ENCODE measurements at places on chromosomes 16 and 17.
A peak's percentile ranks its signal among the peaks of the same experiment; 100 is the strongest.

DNA sequence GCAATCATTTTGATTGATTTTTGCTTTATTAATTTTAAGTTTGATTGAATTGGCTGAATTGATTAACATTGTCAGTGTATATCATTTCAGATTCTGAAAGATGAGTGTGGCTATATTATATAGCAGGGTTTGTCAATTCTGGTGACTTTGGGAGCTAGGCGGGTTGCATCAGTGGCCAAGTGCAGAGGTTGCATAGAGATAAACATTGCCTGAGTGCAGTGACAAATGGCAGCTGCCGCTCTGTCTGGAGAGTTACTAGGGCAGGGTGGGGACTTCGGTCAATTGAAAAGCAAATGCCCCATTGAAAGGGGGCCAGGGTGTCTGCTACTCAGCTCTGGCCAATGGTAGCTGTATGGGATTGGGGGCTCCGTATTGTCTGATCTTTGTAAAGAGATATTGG, 12.7 kb downstream of the SYT17 start:
- no peaks in the 10 kb centered on the region for H3K27me3 ChIP-seq
- no peak overlapping the region for H3K4me3 ChIP-seq
- no peaks in the 10 kb centered on the region for H3K4me1 ChIP-seq
- H3K36me3 ChIP-seq, result no peaks in the 10 kb centered on the region
- no peak overlapping the region for H3K27ac ChIP-seq

DNA sequence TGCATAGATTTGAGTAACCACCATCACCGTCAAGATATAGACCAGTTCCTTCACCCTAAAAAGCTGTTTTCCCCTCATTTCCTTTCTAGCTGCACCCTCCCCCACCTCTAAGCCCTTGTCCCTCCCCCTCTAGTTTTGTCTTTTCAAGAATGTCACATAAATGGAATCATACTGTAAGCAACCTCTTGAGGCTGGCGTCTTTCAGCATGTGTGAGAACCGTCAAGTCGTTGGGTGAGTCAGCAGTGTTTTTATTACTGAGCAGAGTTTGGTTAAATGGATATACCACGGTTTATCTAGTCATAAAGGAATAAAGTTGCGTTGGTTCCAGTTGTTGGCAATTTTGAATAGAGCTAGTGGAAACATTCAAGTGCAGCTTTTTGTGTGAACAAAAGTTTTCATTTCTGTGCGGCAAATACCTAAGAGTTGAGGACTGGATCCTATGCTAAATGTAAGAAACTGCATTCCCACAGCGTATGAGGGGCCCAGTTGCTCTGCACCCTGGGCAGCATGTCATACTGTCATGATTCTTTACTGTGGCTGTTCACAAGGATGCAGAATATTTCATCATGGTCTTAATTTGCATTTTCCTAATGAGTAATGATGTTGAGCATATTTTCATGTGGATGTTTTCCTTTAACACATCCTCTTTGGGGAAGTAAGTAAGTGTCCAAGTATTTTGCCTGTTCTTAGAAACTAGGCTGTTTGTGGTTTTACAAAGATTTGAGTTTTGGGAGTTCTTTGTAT, 264.3 kb downstream of the CPPED1 start:
- no peaks in the 10 kb centered on the region for H3K4me1 ChIP-seq
- no peak overlapping the region for H3K4me3 ChIP-seq
- H3K27me3 ChIP-seq, result no peaks in the 10 kb centered on the region

- no peak for DNase-seq
- no peaks in the 10 kb centered on the region for H3K4me1 ChIP-seq
- H3K36me3 ChIP-seq, result no peaks in the 10 kb centered on the region
- H3K4me3 ChIP-seq, result no peak overlapping the region
- no peak overlapping the region for H3K27ac ChIP-seq
- H3K27me3 ChIP-seq, result no peaks in the 10 kb centered on the region
Observed at GRCh38 chr17:41992576-41992975, 24.7 kb downstream of the DNAJC7 start.

DNA sequence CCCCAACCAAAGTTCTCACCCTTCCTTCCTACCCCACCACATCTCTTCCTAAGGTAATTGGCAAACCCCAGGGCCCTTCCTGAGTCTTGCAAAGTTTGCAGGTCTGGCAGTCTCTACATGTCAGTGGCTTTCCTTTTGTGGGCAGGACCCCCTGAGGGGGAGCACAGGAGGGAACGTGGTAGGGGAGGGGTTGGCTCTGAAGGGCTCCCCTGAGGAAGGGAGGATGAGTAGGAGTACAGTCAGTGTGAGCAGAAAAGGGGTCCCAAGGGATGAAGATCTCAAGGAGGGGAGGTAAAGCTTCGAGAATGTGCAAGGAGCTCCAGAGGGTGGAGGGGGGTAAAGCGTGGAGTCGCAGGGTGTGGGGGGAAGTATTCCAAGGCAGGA, 206.9 kb downstream of the RAB11FIP4 start:
- no peak overlapping the region for H3K27ac ChIP-seq
- no peaks in the 10 kb centered on the region for H3K27me3 ChIP-seq
- no peak for DNase-seq
- H3K36me3 ChIP-seq, result no peaks in the 10 kb centered on the region
- no peaks in the 10 kb centered on the region for H3K4me1 ChIP-seq
- H3K4me3 ChIP-seq, result no peak overlapping the region

DNA sequence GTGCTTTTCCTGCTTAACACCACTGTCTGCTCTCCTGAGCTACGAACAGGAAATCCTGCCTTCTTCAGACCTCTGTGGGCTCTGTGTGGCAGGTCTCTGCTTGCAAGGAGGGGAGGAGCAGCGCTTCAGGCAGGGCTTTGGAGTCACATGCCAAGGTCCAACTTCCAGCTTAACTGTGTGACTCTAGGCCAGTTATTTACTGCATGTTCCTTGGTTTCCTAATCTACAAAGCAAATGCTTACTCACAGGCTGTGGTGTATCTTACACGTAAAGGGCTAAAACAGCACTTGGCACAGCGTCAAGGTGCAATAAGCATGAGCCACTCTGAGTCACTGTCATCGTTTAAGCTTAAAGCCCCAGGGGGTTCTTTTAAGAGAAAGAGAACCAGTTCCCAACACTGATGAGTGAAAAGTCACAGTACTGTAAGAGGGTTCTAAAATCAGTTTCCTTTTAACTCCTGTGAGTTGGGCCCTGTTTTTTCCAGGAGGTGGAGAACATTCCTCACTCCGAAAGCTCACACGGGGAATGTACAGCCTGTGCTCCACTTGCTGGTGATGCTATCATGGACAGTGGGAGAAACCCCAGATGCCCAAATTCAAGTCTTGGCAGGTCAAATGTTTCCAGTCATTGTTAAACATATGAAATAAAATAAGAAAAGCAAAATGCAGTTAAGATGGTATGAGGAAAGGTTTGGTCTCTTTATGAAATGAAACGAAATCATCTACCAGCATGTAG, 54.1 kb upstream of the BCAR1 start:
- H3K4me1 ChIP-seq, result peaks cover 2% of the 10 kb centered on the region
- peak; percentile 86 for DNase-seq

- H3K4me3 ChIP-seq, result no peak overlapping the region
- H3K4me1 ChIP-seq, result no peaks in the 10 kb centered on the region
- no peak for DNase-seq
Observed at GRCh38 chr16:86459266-86459665, 51.1 kb upstream of the FOXF1 start.

GRCh38 chr17:49566668-49567071, 9.0 kb upstream of the NXPH3 start:
- H3K27ac ChIP-seq, result peak overlapping the region; percentile 59
- no peaks in the 10 kb centered on the region for H3K27me3 ChIP-seq
- peaks cover 2% of the 10 kb centered on the region for H3K4me1 ChIP-seq
- H3K36me3 ChIP-seq, result no peaks in the 10 kb centered on the region
- DNase-seq, result no peak

GRCh38 chr16:77590707-77591106, 131.6 kb upstream of the NUDT7 start:
- no peak for DNase-seq
- H3K4me3 ChIP-seq, result no peak overlapping the region
- no peaks in the 10 kb centered on the region for H3K36me3 ChIP-seq
- no peaks in the 10 kb centered on the region for H3K4me1 ChIP-seq
- no peaks in the 10 kb centered on the region for H3K27me3 ChIP-seq

DNA sequence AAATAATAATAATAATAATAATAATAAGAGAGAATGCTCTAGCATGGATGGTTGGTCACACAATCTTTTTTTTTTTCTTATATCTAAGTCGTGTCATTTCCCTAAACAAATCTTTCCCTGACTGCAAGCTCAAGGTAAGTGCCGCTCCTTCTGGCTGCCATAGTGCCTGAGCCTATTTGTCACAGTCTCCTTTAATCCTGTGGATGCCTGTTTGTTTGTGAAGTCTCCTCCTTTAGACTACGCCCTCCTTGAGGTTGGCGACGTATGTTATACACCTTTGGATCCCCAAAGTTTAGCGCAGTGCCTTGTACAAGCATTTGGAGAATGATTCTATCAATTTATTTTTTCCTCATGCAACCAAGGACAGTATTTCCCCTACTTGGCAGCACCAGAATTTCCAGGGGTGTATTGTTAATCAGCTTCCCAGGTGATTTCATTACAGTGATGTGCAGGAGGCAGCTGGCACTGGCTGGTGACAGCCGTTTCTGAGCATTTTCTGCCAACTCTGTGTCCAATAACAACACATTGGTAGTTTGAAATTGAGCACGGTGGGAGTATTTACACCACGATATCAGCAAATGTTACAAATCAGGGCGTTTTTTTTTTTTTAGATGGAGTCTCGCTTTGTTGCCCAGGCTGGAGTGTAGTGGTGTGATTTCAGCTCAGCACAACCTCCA, 26.6 kb downstream of the TMEM238L start:
- DNase-seq, result no peak
- H3K27ac ChIP-seq, result no peak overlapping the region
- no peaks in the 10 kb centered on the region for H3K27me3 ChIP-seq
- H3K4me1 ChIP-seq, result no peaks in the 10 kb centered on the region
- no peaks in the 10 kb centered on the region for H3K36me3 ChIP-seq

GRCh38 chr16:48212033-48212432, 32.1 kb upstream of the LONP2 start:
- H3K4me1 ChIP-seq, result no peaks in the 10 kb centered on the region
- no peaks in the 10 kb centered on the region for H3K36me3 ChIP-seq
- H3K27ac ChIP-seq, result no peak overlapping the region
- no peaks in the 10 kb centered on the region for H3K27me3 ChIP-seq

GRCh38 chr17:27490391-27490790, 34.1 kb downstream of the KSR1 start:
- peaks cover 15% of the 10 kb centered on the region for H3K4me1 ChIP-seq
- no peaks in the 10 kb centered on the region for H3K27me3 ChIP-seq
- no peak overlapping the region for H3K27ac ChIP-seq
- no peak for DNase-seq

GRCh38 chr17:39306509-39307212, 80.9 kb upstream of the STAC2 start:
- H3K4me1 ChIP-seq, result no peaks in the 10 kb centered on the region
- H3K36me3 ChIP-seq, result no peaks in the 10 kb centered on the region
- H3K27ac ChIP-seq, result no peak overlapping the region
- no peak overlapping the region for H3K4me3 ChIP-seq
- no peak for DNase-seq

DNA sequence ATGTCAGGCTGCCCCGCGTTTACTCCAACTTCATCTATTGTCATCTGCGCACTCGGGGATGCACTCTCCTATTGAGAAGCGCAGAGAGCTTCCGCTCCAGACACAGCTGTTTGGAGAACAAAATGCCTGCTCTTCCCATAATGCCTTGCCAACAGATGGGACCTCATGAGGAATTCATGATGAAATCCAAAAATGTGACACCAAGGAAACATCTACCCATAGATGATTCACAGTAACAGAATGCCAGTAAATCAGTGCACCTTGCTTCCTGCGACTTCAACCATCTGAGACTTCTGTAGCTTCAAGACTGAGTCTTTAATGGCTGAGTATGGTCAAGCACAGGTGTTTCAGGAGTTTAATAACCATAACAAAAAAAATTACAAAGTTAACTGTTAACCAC, 1144.9 kb upstream of the GOT2 start:
- no peak overlapping the region for H3K4me3 ChIP-seq
- no peaks in the 10 kb centered on the region for H3K36me3 ChIP-seq
- no peaks in the 10 kb centered on the region for H3K4me1 ChIP-seq
- no peak overlapping the region for H3K27ac ChIP-seq
- H3K27me3 ChIP-seq, result no peaks in the 10 kb centered on the region

- no peak for DNase-seq
- H3K27me3 ChIP-seq, result no peaks in the 10 kb centered on the region
- no peak overlapping the region for H3K4me3 ChIP-seq
- H3K4me1 ChIP-seq, result peaks cover 5% of the 10 kb centered on the region
- no peak overlapping the region for H3K27ac ChIP-seq
Observed at GRCh38 chr16:88701581-88702370, 4.4 kb downstream of the RNF166 start.

- H3K4me1 ChIP-seq, result no peaks in the 10 kb centered on the region
- no peak for DNase-seq
- no peak overlapping the region for H3K4me3 ChIP-seq
- H3K27me3 ChIP-seq, result no peaks in the 10 kb centered on the region
Observed at GRCh38 chr17:71383091-71383490, 737.7 kb upstream of the SOX9 start.

GRCh38 chr17:18028952-18029540, 9.9 kb downstream of the ATPAF2 start:
- H3K27ac ChIP-seq, result no peak overlapping the region
- no peaks in the 10 kb centered on the region for H3K4me1 ChIP-seq
- H3K27me3 ChIP-seq, result no peaks in the 10 kb centered on the region
- no peak overlapping the region for H3K4me3 ChIP-seq
- no peaks in the 10 kb centered on the region for H3K36me3 ChIP-seq

DNA sequence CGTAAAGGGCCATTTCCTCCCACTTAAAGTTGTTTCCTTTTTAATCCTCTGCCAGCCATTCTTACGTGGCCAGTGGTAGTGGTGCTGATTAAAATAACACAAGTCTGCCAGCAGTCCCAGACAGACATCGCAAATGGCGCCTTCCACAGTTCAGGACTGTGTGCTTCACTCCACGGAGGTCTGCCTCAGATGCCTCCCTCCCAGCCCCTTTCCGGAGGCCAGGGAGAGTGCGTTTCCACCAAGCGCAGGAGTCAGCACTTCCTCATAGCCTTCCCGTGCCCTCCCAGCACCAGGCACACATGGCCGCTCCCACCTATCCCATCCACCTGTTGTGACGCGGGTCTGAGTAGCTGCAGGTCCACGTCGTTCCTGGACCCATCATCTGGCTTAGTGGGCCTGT, 205.6 kb downstream of the RPTOR start:
- DNase-seq, result no peak
- no peaks in the 10 kb centered on the region for H3K27me3 ChIP-seq
- no peaks in the 10 kb centered on the region for H3K36me3 ChIP-seq
- peaks cover 3% of the 10 kb centered on the region for H3K4me1 ChIP-seq
- no peak overlapping the region for H3K27ac ChIP-seq
- H3K4me3 ChIP-seq, result no peak overlapping the region

- H3K27me3 ChIP-seq, result no peaks in the 10 kb centered on the region
- H3K36me3 ChIP-seq, result no peaks in the 10 kb centered on the region
- DNase-seq, result no peak
- no peak overlapping the region for H3K4me3 ChIP-seq
Observed at GRCh38 chr16:56888806-56889205, 23.8 kb downstream of the SLC12A3 start.
